ENCODE measurements at places on chromosomes 3 and 15.

DNA sequence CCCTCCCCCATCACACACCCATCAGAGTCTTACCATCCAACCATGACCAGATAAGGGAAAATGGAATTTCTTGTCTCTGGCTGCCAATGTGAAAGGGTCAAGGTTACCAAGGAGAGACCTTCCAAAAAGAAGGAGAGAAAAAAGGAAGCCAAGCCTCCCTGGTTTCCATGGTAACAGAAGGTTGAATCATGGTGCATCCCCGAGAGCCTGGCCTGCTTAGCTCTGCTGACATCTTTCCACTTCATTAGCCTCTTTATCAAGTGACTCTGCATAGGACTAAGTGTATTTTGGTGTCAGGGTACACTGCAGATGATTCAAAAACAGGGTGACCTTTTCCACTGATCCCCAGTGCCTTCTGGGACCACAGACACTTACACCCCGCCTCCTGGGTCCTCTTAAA is 225.7 kb upstream of the PPP2R3A start:
- DNase-seq = no peak

GRCh38 chr3:2354702-2355101 is 256.0 kb downstream of the CNTN4 start:
- no peak for DNase-seq

GRCh38 chr15:98582900-98583554 is 65.3 kb upstream of the IGF1R start:
- DNase-seq = no peak

GRCh38 chr15:70284438-70285214 is 186.9 kb upstream of the TLE3 start:
- DNase-seq = no peak

DNA sequence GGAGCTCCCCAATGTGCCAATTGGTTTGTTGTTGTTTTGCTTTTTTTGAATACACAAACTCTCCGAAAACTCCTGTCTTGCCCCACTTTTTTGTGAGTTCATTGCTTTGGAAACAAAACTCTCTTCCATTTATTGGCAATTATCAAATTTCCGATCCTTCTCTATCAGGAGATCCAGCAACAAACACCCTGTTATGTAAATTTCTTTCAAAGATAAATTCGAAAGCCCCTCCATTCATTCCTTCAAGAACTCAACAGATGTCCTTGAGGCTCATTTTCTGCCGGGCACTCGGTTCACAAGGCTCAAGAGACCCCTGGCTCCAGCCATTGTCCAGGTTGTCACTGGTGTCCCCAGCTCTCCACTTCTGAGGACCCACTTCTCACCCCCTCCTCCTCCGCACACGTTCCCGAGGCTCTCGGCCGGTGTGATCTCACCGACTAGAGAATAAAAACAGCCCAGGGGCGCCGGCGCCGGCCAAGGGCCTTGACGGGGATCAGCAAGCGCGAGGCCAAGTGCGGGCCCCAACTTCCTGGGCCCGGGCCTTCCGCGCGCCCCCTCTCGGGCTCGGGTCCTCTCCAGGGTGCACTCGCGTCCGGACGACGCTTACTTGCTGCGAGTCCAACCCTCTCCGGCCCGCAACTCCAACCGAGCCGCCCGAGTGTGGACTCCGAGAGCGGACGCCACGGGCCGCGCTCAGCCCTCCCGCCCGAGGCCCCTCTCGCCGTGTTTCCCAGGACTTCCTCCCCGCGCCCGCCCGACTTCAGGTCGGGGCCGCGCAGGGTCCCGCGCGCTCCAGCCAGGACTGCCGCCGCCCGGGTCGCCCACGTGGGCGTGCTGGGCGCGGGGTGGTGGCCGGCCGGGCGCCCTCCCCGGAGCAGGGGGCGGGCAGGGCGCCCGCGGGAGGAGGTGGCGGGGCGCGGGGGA is 533 bp upstream of the SMAD3 start:
- DNase-seq = peak; percentile 59

DNA sequence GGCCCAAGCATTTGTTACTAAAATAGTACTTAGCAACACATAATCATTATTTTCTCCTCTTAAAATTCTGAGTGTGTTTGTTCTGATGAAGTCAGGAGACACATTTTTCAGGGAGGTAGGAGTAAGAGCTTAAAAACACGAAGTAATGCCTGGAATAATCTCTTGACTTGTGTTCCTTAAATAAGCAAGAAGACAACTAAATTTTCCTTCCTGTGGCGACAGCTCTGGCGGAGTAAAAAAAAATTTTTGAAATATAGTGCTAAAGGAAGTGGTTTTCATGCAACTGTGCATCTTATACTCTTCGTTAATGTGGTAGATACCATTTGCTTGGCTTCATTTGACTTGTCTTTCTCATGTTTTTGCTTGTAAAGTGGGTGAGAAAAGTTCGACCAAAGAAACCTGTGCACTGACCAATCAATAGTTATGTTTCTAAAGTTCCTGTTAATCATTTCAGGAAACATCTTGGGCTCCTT is 11.1 kb upstream of the MBNL1 start:
- DNase-seq = no peak

GRCh38 chr15:101672298-101672697 is 20.1 kb upstream of the TM2D3 start:
- no peak for DNase-seq

GRCh38 chr3:64300790-64301423 is 75.6 kb upstream of the PRICKLE2 start:
- DNase-seq = no peak

DNA sequence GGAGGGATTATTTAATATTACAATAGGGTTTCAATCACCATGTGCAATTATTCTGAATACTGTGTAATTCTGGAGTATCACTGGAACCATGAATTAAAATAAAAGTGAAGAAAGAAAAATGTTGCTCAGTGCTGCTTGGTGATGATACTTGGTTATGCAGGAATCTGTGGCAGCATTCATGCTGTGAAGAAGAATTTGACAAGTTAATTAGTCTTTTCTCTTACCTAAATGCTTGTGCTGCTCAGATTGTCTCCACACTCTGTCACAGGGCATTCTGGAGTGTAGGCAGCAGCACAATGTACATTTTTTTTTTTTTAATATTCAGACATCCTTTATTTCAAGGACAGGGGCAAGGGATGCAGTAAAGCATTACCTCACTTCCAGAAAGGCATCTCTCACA is 749.3 kb upstream of the CADM2 start:
- DNase-seq = no peak

GRCh38 chr3:152359385-152360248 is 90.9 kb downstream of the MBNL1 start:
- DNase-seq = no peak

DNA sequence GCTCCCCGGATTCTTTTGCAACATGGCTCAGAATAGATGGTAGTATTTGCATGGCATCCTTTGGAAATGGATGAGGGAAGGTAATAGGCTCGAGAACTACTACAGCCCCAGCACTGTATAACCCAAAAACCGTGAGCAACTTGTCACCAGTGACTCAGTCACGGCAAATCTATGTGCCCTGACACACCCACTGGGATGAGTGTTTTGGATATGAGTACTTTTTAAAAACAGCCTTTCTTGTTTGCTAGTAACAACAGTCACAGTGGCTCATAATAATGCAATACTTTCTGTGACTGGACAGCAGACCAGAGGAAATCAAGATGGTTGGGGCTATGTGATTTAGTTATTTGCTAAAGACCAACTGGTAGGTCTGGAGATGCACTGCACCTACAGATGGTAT is 299.6 kb downstream of the ULK4 start:
- no peak for DNase-seq

- peak; percentile 29 for DNase-seq
Observed at GRCh38 chr3:44682182-44682896, 30.1 kb upstream of the ZNF502 start.

DNA sequence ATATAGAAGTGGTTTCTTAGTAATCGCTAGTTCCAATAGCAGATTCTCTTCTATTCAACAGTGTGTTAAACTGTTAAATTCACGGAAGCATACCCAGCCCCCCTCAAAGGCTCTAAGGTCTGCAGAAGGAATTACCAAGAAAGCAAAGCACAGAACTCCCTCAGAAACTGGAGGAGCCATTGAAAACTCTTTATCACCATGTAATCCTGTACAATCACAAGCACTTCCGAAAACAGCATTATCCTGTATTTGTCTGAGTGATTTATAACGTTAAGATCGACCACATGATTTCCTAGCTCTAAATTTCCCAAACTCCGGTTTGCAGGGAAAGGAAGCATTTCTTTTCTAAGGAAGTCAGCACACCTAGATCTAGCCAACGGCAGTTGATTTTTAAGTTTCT is 20.0 kb downstream of the MYO1E start:
- DNase-seq = peak; percentile 76

GRCh38 chr15:58081891-58082290 is 16.4 kb upstream of the ALDH1A2 start:
- DNase-seq = no peak

DNA sequence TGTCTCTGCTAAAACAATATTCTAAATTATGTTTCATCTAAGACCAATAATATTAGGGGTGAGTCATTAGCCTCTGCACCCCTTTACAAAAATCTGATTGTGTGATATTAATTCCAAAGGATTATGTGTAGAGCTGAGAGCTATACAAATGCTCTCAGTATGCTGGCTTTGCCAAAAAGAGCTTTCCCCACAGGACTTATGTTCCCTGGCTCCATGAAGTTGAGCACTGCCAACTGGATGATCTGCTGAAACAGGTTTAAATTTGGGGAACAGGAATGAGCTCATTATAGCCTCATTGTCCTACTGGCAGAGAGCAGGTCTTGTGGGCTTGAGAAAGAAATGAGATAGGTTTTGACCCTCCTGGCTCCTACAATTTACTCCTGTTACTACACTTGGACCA is 347.8 kb upstream of the LMCD1 start:
- no peak for DNase-seq

DNA sequence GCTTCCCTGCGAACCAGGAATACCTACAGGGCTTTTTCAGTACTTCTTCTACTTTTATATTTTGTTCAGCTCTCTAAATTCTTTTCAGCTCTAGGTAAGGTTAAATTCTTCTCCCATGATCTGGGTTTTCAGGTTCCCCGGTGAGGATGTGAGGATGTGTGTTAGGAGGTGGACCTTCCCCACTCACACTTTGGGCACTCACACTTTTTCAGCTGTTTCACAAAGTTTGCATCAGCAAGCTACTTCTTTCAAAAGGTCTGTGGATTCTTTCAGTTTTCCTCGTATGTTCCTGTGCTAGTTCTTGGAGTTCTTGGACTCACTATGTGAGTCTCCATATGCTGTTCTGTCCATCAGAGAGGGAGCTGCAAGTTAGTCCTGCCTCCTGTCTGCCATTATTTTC is 13.9 kb upstream of the OR5K2 start:
- no peak for DNase-seq

DNA sequence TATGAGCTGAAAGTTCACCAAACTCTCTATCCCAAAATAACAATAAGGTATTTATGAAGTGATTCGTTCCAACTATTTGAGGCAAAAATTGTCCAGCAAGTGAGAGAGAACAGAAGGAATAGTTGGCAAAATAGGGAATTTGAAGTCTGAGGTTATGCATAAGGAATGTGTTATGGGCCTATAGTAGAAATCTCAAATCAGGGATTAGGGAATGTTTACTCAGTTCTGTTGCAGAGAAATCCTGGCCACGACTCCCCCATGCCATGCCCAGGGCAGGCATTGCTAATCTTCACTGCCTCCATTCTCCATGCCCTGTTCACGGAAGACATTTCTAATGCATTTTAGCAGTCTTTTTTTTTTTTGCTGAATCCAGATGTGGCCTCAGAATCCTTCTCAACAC is 58.6 kb downstream of the FLNB start:
- DNase-seq = no peak

- DNase-seq = peak; percentile 39
Observed at GRCh38 chr3:49724586-49724985, 835 bp upstream of the GMPPB start.

- no peak for DNase-seq
Observed at GRCh38 chr3:78832785-78833204, 935.0 kb downstream of the ROBO1 start.

DNA sequence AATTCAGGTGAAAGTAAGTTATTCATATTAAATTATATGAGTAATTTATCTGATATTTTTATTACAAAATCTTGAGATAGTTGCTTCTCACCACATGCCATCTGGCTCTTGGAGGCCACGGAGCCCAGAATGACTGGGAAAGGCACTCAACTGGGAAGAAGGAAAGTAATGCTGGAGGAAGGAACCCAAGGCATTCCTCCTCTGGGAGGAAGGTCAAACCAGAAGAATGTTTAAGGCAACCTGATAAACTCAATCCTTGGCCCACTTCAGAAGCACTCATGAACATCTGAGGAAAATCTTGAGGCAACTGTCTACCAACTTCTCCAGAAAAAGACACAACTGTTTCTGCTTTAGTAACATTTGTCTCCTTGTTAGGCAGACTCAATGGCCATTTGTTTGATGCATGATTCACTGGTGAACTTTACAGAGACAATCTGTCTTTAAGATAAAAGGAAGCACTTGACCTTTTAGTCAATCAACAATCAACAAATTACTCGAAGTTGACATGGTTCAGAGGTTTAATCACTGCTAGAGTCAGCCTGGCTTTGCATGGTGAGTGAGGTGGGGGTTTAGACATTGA is 261.4 kb upstream of the MME start:
- no peak for DNase-seq

DNA sequence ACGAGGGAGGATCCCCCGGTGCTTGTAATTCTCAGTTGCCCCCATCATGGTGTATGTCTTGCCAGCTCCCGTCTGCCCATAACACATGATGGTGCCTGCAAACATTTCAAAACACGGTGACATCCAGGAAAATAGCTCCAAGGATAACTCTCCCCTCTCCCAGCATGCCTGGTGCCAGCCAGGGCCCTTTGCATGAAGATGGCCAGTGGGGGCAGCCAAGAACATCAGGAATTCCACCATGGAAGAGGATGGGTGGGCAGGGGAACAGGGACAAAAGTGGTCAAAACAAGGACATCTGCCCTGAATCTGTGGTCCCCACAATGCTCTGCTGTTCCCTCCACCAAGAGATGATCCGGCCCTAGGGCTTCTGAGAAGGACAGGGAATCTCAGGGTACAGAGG is 9.0 kb downstream of the KIF9 start:
- no peak for DNase-seq

DNA sequence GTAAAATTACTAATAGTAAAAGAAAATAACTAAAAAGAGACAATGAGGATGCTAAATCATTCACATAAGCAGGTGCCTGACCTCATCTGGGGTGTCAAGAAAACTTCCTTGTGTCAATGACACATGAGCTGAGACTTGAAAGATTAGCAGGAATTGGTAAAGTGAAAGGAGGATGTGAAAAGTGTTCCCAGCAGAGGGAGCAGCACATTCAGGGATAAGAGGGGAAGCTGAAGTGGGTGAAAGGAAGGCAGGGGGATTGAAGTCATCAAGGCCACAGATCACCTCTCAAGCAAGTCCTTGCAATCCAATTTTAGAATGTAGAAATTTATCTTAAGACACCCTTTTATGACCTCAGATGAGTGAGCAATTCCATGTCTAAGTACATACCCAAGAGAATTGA is 60.2 kb upstream of the ACP3 start:
- DNase-seq = peak; percentile 55
